ENCODE measurements at places on chromosomes 1 and 21.
A peak's percentile ranks its signal among the peaks of the same experiment; 100 is the strongest.

- DNase-seq, result peak; percentile 29
Observed at GRCh38 chr1:155127105-155127966, at the start of gene EFNA1. TSS of gene EFNA1 (plus strand) at chr1:155127876. CDS start at chr1:155127978, 102 bp downstream.

DNA sequence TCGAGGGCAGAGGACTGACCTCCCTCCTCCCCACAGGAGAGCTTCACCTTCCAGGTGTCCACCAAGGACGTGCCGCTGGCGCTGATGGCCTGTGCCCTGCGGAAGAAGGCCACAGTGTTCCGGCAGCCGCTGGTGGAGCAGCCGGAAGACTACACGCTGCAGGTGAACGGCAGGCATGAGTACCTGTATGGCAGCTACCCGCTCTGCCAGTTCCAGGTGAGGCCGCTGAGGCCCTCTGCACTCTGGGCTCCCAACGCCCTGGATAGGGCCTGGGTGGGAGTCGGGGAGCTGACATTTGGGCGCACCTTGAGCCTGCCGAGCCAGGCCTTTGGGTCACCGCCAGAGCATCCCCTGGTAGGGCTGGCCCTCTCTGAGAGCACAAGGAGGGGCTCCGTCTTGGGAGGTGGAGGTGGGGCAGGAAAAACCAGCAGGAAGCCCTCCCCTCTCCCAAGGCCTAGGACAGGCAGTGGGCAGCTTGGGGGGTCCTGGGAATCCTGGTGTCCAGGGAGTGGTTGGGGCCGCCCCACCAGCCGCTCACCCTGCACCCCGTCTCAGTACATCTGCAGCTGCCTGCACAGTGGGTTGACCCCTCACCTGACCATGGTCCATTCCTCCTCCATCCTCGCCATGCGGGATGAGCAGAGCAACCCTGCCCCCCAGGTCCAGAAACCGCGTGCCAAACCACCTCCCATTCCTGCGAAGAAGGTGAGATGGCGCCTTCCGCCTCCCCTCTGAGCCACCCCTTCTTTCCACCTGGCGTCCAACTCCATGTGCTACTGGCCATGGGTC is 65.1 kb downstream of the PIK3CD start:
- DNase-seq, result no peak

DNA sequence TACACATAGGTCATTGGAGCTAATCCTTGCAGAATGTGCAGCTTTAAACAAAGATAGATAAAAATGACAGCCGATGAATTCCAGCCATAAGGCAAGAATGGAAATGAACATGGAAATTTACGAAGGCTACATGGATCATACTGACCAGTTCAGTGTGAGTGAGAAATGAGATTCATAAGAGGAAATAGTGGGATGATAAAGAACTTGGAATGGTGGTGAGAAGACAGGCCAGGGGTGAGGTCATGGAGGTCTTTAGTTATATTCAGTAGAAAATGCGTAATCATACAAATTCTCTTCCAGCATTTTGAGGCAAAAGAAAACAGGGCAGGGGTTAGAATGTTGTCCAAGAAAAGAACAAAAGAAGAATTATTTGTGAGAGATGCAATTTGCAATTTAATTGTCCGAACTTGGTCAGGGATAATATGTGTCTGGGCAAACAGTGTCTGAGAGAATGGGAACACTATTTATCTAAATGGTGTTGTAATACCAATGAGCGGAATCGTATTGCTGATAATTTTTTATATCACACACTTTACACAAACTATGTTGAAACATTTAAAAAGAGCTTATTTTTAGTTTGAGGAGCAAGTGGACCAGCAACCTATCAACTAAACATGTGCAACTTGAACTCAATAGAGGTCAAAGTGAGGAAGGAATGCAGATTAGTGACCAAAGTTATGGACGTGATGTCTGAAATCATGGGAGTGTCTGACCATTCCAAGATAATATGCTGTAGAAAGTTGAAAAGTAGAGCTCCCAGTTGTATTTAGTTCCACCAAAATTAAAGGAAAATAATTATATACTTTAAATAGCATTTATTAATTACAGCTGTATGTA is 739.0 kb upstream of the NCAM2 start:
- no peak for DNase-seq

GRCh38 chr1:234526922-234527321 is 47.9 kb upstream of the TARBP1 start:
- no peak for DNase-seq

DNA sequence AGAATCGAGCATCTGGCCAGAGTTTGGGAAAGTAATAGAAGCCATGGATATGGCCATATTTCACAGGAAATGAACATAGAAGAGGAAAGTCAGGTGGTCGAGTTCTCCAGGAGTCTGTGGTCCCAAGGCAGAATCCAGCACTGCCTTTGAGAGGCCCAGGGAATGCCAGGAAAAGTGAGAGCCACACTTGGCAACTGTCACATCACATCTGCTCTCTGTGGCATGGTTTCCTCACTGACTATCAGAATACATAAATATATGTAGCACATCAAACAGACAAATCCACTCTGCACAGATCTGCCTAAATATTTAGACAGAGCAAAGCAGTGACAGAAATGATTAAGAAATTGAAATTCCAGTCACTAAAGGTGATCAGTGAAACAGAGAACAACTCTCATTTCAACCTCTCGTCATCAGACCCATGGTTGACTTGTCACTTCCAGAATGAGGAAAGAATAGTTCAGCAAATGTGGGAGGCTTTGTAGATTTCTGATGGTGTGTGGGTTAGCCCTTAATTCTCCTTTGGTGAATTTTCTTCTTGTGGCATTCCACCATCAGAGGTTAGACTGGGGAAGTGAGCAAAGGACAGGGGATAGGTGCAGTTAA is 58.8 kb upstream of the MAN1A2 start:
- no peak for DNase-seq
